Muscle of leg (tissue), 16 donors: ENCODE measurements at places on chromosomes 6 and 20. TPM values are rescaled to one million over a fixed set of nuclear protein-coding genes. Genes with fewer than 3 reads are reported as not detected.

DNA sequence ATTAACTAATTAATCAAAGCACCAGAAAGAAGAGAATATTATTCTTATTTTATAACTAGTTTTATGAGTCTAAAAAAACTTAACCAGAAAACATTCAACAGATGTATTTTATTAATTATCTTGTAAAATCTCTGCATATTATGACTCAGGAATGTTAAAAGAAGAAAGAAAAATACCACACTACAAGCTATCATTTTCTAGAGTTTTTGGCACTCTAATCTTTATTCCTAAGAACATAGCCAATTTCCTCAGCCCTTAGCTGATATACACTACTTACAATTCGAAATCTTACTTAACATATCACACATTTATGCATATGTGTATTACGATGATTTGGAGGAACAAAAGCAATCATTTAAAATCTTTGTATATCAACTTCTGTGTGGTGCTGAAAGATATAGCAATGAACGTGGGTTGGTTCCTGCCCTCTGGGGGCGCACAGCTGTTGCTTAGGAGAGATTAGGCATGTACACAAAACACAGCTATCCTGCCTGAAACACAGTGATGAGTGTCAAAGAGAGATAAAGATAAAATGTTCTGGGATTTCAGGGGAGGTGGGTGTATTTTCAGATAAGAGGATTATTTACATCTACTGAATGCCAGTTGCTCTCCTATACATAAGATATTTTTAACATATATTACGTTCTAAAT, 404.5 kb downstream of the SYNE1 start:
- H3K36me3 ChIP-seq, result peaks cover 36% of the 10 kb centered on the region
- no peaks in the 10 kb centered on the region for H3K4me1 ChIP-seq
- H3K27ac ChIP-seq, result no peak overlapping the region
- H3K27me3 ChIP-seq, result no peaks in the 10 kb centered on the region
- peak; percentile 35 for DNase-seq
- no peak overlapping the region for H3K4me3 ChIP-seq

DNA sequence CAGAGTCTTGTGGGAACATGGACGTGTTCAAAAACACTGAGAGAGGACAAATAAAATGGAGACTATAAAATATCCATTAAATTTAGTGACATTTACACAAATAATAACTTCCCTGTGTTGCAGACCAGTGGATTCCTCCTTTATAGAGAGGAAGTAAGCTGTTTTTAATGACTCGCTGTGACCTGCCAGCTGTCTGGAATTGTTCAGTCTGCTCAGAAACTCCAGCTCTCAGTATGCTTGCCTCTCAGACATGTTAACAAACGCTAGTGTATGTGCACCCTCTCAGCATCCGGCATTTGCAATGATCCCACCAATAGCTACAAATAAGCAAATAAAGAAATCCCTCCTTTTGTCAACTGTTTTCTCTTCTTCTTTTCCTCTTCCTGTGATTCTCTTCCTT, 158.0 kb upstream of the TCF21 start:
- H3K27ac ChIP-seq, result no peak overlapping the region
- H3K27me3 ChIP-seq, result no peaks in the 10 kb centered on the region
- no peaks in the 10 kb centered on the region for H3K36me3 ChIP-seq

DNA sequence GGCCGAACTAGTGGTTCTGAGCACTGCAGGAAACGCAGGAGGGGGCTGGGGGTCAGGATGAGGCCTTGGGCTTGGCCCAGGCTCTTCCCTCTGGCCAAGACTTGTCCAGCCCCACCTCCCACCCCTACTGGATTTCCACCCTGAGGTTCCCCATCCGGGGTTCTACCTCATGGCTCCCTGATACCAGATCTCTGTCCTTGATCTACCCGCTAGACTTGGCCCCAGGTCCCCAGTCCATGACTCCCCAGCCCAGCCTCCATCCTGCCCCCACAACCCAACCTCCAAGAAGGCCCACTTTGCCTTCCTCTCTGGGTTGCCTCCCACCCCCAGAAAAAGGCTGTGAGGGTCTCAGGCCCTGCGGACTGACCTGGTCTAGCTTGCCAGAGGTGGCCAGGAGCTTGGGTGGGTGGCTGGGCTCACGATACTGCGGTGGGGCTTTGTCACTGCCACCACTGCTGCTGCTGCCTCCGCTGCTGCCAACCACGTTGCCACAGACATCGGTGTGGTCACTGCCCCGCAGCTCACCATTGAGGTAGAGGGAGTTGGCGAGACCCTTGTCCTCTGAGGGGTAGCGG, 6.8 kb upstream of the FASTKD5 start:
- H3K36me3 ChIP-seq, result no peaks in the 10 kb centered on the region
- peaks cover 29% of the 10 kb centered on the region for H3K27me3 ChIP-seq
- no peak for DNase-seq
- H3K4me1 ChIP-seq, result peaks cover 24% of the 10 kb centered on the region

DNA sequence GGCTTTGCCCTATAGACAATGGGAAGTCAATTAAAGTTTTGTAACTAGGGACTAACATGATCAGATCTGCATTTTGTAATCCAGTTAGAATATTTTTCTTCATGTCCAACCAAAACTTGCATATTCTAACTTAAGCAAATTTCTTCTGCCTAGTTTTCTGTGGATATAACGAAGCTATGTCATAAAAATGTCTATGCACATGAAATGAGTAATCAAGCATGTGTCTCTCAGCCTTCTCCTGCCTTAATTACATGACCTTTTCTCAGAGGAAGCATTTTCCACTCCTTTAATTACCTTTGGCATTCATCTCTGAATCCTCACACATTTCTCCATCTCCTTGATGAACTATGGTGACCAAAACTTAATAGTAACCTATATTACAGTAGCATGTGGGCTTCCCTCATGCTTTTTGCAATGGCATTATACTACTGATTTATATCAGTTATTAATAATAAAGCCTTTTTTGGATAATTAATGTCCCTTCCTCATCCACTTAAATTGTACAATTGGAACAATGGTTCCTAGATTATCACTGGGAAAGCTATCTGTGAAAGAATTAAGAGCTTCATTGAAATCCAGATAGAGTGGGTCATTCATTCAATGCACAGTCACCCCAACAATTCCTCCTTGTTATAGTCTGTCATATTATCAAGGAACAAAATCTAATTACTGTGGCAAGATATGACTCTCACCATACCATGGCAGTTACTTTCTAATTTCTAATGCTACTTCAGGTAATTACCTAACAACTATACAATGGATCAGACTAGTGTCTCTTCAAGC, 19.1 kb upstream of the FBXO9 start:
- no peaks in the 10 kb centered on the region for H3K27me3 ChIP-seq
- H3K4me1 ChIP-seq, result no peaks in the 10 kb centered on the region
- DNase-seq, result no peak
- no peak overlapping the region for H3K27ac ChIP-seq
- peaks cover 6% of the 10 kb centered on the region for H3K36me3 ChIP-seq
- H3K4me3 ChIP-seq, result no peak overlapping the region

- no peak overlapping the region for H3K4me3 ChIP-seq
- H3K27me3 ChIP-seq, result no peaks in the 10 kb centered on the region
- H3K27ac ChIP-seq, result peak overlapping the region; percentile 97
- no peak for DNase-seq
- peaks cover 6% of the 10 kb centered on the region for H3K4me1 ChIP-seq
Observed at GRCh38 chr6:12014027-12014872, 2.1 kb downstream of the HIVEP1 start.

DNA sequence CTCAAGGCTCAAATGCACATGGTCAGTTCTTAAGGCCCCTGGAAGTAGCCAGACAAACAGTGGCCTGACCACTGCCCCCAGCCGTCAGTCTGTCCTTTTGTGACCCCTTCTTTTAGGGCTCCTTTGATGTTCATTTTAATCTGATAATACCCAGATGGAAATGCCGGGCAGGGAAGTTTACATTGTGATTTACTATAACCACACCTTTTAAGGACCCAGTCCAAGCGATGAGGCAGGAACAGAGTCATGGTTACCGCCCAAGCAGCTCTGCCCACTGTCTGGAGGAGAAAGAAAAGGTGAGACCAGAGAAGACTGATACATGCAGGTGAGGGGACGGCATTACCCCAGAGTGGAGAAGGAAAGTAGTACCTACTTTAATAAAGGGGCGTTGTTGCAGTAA, 110.6 kb downstream of the PLEKHG1 start:
- H3K27ac ChIP-seq, result no peak overlapping the region
- no peaks in the 10 kb centered on the region for H3K27me3 ChIP-seq
- no peak overlapping the region for H3K4me3 ChIP-seq
- H3K4me1 ChIP-seq, result peaks cover 9% of the 10 kb centered on the region
- H3K36me3 ChIP-seq, result no peaks in the 10 kb centered on the region

- H3K4me1 ChIP-seq, result no peaks in the 10 kb centered on the region
- peaks cover 11% of the 10 kb centered on the region for H3K27me3 ChIP-seq
- no peak overlapping the region for H3K27ac ChIP-seq
- no peak overlapping the region for H3K4me3 ChIP-seq
- DNase-seq, result no peak
Observed at GRCh38 chr6:137471497-137471896, 22.7 kb downstream of the OLIG3 start.

DNA sequence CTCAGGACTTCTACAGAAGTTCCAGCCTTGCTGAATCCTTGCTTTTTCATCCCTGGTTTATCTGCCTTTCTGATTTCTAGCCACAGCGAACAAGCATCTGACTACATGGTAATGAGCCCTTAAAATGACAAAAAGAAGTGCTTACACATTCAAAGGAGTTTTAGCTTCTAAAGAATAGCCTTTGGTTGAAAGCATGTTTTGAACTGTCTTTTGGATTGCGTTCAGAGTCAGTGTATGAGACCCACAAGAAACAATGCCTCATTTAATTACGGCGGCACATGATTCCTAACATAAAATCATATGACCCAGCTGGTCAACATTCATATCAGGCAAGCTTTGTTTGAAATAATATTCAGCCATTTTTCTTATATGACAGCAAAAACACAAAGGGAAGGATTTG, 784.2 kb downstream of the KIF16B start:
- no peaks in the 10 kb centered on the region for H3K4me1 ChIP-seq
- H3K36me3 ChIP-seq, result no peaks in the 10 kb centered on the region
- no peak overlapping the region for H3K4me3 ChIP-seq
- peak; percentile 5 for DNase-seq
- H3K27me3 ChIP-seq, result no peaks in the 10 kb centered on the region

DNA sequence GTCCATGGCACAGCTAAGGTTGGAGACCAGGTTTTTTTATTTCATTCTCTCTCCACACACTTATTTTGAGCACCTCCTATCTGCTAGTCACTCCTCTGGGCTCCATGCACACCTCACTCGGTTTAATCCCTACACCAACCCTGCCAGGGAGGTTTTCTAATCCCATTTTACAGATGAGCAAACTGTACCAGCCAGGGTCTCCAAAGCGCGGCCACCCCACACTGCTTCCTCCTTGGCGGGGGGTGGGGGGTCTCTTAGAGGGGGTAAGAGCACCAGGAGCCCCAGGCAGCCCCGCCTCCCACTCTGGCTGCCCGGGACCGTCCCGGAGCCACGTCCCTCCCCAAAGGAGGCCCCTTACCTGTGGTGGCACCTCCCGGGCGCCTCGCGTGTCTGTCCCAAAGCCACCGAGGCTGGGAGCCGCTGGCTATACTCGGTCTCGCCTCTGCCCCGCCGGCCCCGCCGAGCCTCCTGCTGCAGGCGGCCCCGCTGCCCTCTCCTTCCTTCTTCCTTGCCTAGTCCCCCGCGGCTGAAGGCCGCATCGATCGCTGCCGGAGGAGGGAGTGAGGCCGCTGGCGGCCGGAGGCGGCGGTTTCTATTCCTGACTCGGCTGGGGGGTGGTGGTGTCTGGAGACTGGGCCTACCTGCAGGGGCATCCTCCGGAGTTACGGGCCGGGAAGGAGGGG, at the start of gene KCNS1:
KCNS1 (minus strand) TSS at position 565 of the 683 bp plus-strand sequence. CDS start 1,891 bp downstream, outside the sequence.
- H3K27me3 ChIP-seq, result peaks cover 71% of the 10 kb centered on the region
- no peaks in the 10 kb centered on the region for H3K36me3 ChIP-seq
- no peaks in the 10 kb centered on the region for H3K4me1 ChIP-seq
- no peak within 1 kb of the TSS for H3K4me3 ChIP-seq
- H3K27ac ChIP-seq, result no peak within 1 kb of the TSS

- no peaks in the 10 kb centered on the region for H3K27me3 ChIP-seq
- H3K4me3 ChIP-seq, result no peak overlapping the region
- DNase-seq, result no peak
- peaks cover 32% of the 10 kb centered on the region for H3K36me3 ChIP-seq
Observed at GRCh38 chr6:159756508-159756907, 5.3 kb upstream of the ACAT2 start.

The SLC16A10 gene
- 1.3 TPM for polyA plus RNA-seq

The RIPOR3 gene
- polyA plus RNA-seq, result 7.2 TPM

The PKIB gene
- 1.6 TPM for polyA plus RNA-seq

The NT5E gene
- polyA plus RNA-seq, result 41.2 TPM

The B3GAT2 gene
- polyA plus RNA-seq, result 1.5 TPM

The KCNK16 gene
- not detected for polyA plus RNA-seq

The TRIM38 gene
- polyA plus RNA-seq, result 4.8 TPM

The HLA-DQA2 gene
- 0.30 TPM for polyA plus RNA-seq
